ENCODE measurements at places on chromosomes 1 and 21.

GRCh38 chr1:247574664-247575063 is 13.5 kb upstream of the OR2G2 start:
- H3K36me3 ChIP-seq, result no peaks in the 10 kb centered on the region
- no peaks in the 10 kb centered on the region for H3K27me3 ChIP-seq
- H3K4me1 ChIP-seq, result no peaks in the 10 kb centered on the region
- no peak overlapping the region for H3K27ac ChIP-seq

DNA sequence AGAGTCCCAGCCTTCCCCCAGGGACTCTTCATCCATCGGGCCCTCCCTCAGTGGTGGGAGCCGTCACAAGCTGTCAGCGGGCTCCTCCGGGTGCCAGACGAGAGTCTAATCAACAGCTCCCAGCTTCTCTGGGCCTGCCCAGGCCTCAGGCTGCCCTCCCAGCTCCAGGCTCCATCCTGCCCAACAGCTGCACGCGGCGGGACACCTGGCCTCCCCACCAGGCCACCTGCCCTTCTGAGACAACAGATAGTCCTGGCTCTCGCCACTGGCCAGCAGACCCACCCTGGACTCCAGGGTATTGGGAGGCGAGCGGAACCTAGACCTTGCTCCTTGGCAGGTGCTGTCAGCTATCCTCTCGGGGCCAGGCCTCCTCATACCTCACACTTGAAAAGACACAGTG is 3.1 kb downstream of the WNT4 start:
- H3K36me3 ChIP-seq, result no peaks in the 10 kb centered on the region
- DNase-seq, result no peak
- no peak overlapping the region for H3K27ac ChIP-seq
- H3K27me3 ChIP-seq, result peaks cover 44% of the 10 kb centered on the region
- H3K4me3 ChIP-seq, result no peak overlapping the region

- H3K4me3 ChIP-seq, result no peak overlapping the region
- H3K36me3 ChIP-seq, result no peaks in the 10 kb centered on the region
- H3K4me1 ChIP-seq, result no peaks in the 10 kb centered on the region
- no peak overlapping the region for H3K27ac ChIP-seq
Measured at GRCh38 chr1:208476846-208477170, 232.6 kb upstream of the PLXNA2 start.

- no peaks in the 10 kb centered on the region for H3K27me3 ChIP-seq
- peaks cover 26% of the 10 kb centered on the region for H3K4me1 ChIP-seq
- no peak for DNase-seq
- H3K27ac ChIP-seq, result no peak overlapping the region
Measured at GRCh38 chr1:224211206-224211962, 28.3 kb downstream of the DEGS1 start.

- H3K27ac ChIP-seq, result no peak overlapping the region
- DNase-seq, result no peak
- no peaks in the 10 kb centered on the region for H3K27me3 ChIP-seq
- H3K4me1 ChIP-seq, result peaks cover 26% of the 10 kb centered on the region
- H3K36me3 ChIP-seq, result no peaks in the 10 kb centered on the region
- H3K4me3 ChIP-seq, result no peak overlapping the region
Measured at GRCh38 chr1:21853131-21853427, 41.0 kb downstream of the LDLRAD2 start.

DNA sequence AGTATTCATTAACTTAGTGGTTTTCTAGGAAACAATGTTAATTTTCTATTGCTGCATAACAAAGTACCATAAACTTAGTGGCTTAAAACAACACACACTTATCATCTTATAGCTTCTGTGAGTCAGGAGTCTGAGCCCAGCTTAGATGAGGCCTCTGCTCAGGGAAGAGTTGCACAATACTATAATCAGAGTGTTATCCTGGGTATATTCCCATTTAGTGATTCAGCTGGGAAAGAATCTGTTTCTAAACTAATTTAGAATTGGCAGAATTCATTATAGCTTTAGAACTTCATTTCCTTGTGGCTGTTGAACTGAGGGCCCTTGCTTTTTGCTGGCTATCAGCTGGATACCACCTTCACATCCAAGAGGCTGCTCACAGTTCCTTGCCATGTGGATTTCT is 515.5 kb downstream of the BRINP3 start:
- no peaks in the 10 kb centered on the region for H3K4me1 ChIP-seq
- no peaks in the 10 kb centered on the region for H3K36me3 ChIP-seq
- no peak overlapping the region for H3K4me3 ChIP-seq
- DNase-seq, result no peak

GRCh38 chr1:152118915-152119314 is 3.7 kb upstream of the TCHH start:
- no peak overlapping the region for H3K4me3 ChIP-seq
- H3K36me3 ChIP-seq, result no peaks in the 10 kb centered on the region
- no peaks in the 10 kb centered on the region for H3K4me1 ChIP-seq
- peak; percentile 13 for DNase-seq

DNA sequence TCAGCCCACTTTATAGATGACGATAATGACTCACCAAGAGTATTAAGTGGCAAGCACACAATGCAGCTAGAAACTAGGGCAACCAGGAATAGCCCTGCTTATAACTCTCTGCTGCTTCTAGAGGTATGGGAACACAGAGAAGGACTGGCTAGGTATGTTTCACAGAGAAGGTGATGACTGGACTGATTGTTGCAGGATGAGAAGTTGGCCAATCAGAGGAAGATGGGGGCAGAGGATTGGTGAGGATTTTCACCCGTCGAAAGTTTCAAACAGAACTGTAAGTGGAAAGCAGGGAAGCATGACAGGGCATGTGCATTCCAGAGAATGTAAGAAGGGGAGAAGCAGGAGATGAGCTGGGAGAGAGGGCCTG is 222.4 kb upstream of the JUN start:
- no peaks in the 10 kb centered on the region for H3K36me3 ChIP-seq
- H3K4me1 ChIP-seq, result peaks cover 39% of the 10 kb centered on the region

- H3K27ac ChIP-seq, result no peak overlapping the region
- H3K27me3 ChIP-seq, result no peaks in the 10 kb centered on the region
- no peak for DNase-seq
- no peaks in the 10 kb centered on the region for H3K36me3 ChIP-seq
- H3K4me1 ChIP-seq, result peaks cover 39% of the 10 kb centered on the region
- no peak overlapping the region for H3K4me3 ChIP-seq
Measured at GRCh38 chr1:109181085-109181806, 32.5 kb upstream of the SARS1 start.

DNA sequence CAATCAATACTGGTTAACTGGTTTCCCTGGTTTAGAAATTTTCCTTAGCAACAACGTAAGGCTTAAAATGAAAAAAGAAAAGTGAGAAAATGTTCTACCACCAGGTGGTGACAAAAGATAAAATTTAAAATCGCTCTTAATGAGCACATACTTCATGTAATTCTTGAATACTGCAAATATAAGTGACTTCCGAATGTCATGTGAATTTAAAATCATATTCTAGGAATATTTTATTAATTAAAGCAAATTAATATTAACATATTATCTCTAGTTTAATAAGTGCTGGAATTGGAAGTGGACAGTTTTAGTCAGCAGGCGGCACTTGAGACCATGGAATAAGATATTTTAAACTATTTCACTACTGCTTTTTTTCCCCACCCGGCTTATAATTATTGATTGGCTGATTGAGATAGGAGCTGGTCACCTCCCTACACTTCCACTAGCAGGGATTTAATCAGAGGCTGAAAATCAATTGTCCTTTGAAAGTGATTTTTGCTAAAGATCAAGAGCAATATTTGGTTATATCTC is 5.0 kb upstream of the ADAMTS1 start:
- no peak overlapping the region for H3K4me3 ChIP-seq
- H3K36me3 ChIP-seq, result no peaks in the 10 kb centered on the region
- no peak overlapping the region for H3K27ac ChIP-seq
- DNase-seq, result peak; percentile 40
- peaks cover 40% of the 10 kb centered on the region for H3K27me3 ChIP-seq
- H3K4me1 ChIP-seq, result peaks cover 15% of the 10 kb centered on the region

DNA sequence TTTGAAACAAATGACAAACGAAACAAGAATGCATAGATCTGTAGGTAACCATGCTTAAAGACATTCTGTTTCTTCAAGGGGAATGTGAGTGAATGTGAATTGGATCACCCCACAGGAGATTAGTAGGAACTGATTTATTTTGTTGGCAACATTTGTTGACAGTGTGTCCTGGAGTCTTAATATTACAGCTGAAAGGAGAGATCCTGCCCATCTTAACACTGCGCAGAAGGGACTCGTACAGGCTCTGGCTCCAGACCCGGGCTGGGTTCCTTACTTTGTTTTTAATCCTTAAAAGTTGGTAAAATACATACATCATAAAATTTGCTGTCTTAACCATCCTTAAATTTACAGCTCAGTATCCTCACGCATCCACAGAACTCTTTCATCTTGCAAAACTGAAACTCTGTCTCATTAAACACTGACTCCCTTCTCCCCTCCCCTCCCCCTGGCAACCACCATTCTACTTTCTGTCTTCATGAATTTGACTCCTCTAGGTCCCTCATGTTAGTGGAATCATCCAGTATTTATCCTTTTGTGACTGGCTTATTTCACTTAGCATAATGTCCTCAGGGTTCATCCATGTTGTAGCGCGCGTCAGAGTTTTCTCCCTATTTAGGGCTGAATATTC is 74.1 kb downstream of the GALNT2 start:
- no peak overlapping the region for H3K4me3 ChIP-seq
- peaks cover 45% of the 10 kb centered on the region for H3K4me1 ChIP-seq
- DNase-seq, result no peak

DNA sequence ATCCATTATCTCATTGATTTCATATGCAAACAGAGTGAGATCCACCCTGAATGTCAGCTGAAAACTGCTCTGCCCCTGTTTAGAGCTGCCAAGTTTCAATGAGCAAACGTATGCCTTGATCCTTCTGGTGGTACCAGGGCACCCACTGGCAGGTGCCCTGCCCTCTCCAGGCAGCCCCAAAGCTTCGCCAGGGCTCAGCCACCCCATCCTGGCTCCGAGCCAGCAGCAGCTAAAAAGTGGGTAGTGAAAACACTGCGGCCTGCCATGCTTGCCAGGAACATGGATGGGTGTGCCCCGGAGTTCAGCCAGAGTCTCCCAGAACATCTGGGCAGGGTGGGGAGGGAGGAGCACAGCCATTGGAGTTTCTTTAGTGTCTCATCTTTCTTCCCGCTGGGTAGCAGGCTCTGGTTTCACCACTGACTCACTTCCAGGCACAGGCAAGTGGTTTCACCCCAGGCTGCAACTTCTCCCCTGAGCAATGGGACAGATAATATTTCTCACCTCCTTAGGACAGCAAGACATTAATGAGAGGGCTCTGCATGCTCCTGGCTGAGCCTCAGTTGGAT is 8.1 kb upstream of the LMX1A start:
- H3K4me1 ChIP-seq, result no peaks in the 10 kb centered on the region
- H3K4me3 ChIP-seq, result no peak overlapping the region
- H3K36me3 ChIP-seq, result no peaks in the 10 kb centered on the region

GRCh38 chr1:171940368-171940767 is 99.1 kb downstream of the DNM3 start:
- no peak overlapping the region for H3K4me3 ChIP-seq
- H3K36me3 ChIP-seq, result no peaks in the 10 kb centered on the region
- no peak overlapping the region for H3K27ac ChIP-seq
- no peaks in the 10 kb centered on the region for H3K4me1 ChIP-seq
- no peaks in the 10 kb centered on the region for H3K27me3 ChIP-seq

GRCh38 chr1:156499842-156500542 is 583 bp downstream of the MEF2D start:
- no peaks in the 10 kb centered on the region for H3K27me3 ChIP-seq
- peaks cover under 1% of the 10 kb centered on the region for H3K36me3 ChIP-seq
- H3K4me1 ChIP-seq, result peaks cover 86% of the 10 kb centered on the region
- no peak for DNase-seq
- peak overlapping the region; percentile 98 for H3K27ac ChIP-seq

DNA sequence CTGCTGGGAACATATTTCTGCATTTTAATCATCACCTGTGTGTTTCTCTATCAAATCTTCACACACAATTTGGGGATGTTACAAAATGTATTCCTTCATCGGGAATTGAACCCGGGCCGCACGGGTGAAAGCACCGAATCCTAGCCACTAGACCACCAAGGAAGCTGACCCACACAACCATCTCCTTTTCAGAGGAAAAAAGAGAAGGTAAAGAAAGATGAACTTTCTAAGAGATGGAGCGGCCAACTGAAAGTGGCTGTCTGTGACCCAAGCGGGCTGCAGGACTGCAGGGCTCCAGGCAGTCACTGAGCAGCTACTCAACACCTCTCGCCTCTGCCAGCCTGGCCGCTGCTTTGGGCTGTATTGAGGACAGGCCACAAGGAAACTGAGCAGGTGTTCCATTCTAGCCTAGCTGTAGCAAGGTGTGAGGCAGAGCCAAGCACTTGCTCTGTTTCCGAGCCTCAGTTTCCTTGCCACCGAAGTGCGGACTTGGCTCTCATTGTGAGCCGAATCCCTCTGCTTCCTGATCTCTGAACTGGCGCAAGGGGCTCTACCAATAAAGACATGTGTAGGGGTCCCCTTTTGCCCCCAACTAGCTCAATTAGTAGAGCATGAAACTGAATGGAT is 156.9 kb upstream of the NBPF11 start:
- H3K4me1 ChIP-seq, result peaks cover 25% of the 10 kb centered on the region
- no peak overlapping the region for H3K27ac ChIP-seq
- no peak overlapping the region for H3K4me3 ChIP-seq

- peaks cover 6% of the 10 kb centered on the region for H3K4me1 ChIP-seq
- no peak for DNase-seq
- H3K27me3 ChIP-seq, result no peaks in the 10 kb centered on the region
- H3K27ac ChIP-seq, result no peak overlapping the region
- no peaks in the 10 kb centered on the region for H3K36me3 ChIP-seq
Measured at GRCh38 chr1:93595743-93596142, 85.9 kb downstream of the BCAR3 start.

- no peaks in the 10 kb centered on the region for H3K4me1 ChIP-seq
- peak; percentile 3 for DNase-seq
- H3K4me3 ChIP-seq, result no peak overlapping the region
- H3K36me3 ChIP-seq, result no peaks in the 10 kb centered on the region
- no peaks in the 10 kb centered on the region for H3K27me3 ChIP-seq
Measured at GRCh38 chr1:170967042-170967910, 31.9 kb downstream of the MROH9 start.

DNA sequence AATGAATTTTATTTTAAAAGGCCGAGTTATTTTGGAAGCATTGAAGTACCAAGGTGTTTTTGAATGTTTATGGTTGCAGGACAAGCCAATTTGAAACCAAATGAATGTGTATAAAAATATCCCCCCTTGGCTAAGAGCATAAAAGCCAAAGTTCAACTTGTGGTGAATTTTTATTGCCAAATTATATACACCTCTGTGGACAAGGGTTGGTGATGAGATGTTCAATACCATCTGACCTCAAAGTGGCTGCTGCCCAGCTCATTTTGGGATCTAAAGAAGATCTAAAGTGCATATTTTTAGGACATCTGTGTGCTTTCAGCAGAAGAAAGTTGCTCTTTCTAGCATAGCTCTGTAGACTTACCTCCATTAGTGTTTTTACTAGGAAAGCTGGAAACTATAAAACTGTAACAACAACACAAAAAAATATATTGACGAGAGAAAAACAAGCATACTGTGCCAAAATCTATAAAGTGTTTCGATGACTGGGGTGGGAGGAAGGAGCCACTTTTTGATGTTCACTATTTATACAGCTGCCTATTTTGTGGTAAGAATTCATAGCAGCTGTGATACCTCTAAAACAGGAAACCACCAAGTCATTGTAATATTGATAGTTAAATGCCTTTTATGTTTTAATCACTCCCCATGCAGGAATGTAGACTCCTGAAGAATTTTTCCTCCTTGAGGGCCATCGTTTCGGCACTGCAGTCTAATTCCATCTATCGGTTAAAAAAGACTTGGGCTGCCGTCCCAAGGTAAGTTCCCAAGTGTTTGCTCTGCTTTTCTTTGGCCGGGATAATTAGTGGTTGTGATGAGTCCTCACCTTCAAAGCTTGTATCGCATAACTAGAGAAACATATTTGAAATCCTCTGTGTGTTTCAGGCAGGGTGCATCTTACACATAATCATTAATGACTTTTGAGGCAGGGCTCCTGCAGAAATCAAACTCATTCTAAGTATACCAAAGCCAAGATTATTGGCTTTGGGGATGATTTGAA is 83.2 kb downstream of the RGL1 start:
- no peak overlapping the region for H3K4me3 ChIP-seq
- H3K36me3 ChIP-seq, result no peaks in the 10 kb centered on the region
- DNase-seq, result no peak
- no peaks in the 10 kb centered on the region for H3K27me3 ChIP-seq
